ENCODE measurements at places on chromosomes 1 and 21.
A peak's percentile ranks its signal among the peaks of the same experiment; 100 is the strongest.

DNA sequence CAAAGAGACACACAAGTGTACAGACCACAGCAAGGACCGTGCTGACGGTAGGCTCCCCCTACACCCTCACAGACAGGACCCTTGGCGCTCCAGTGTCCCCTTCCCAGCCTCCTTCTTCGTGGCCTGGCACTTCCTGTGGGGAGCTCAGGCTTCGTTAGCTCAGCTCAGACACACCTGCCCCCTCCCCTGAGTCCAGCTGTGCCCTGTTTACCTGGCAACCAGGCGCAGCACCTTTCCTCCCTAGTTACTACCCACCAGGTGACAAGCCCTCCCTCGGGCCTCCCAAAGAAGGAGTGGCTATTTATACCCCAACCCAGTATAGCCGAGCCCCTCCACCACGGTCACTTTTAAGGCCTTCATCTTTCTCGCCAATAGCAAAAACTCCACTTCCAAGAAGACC, 4.7 kb downstream of the CELF3 start:
- DNase-seq: no peak

GRCh38 chr1:30005972-30006619, 717.3 kb downstream of the MATN1 start:
- peak; percentile 14 for DNase-seq

- no peak for DNase-seq
These were observed 9.0 kb downstream of the CFH start for GRCh38 chr1:196660852-196661251.

GRCh38 chr1:188269956-188270355, 1441.2 kb downstream of the PLA2G4A start:
- DNase-seq: peak; percentile 31

DNA sequence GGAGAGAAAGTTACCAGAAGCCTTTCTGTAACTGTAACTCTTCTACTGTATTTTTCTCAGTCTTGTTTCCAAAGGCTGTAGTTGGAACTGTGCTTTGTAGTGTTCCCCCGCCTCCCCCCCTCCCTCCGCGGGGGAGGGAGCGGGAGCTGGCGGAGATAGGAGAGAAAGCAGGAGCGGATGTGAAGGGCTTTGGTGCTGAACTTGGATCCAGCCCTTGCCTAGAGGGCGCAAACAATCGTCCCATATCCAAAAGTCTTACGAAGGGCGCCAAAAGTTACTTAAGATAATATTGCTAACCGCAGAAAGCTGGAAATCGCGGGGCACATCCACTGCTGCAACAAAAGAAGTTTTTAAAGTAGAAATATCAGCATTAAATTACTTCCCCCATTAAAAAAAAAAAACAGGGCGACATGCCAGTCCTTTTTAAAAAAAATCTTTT, 2.4 kb upstream of the NFIA start:
- peak; percentile 44 for DNase-seq

DNA sequence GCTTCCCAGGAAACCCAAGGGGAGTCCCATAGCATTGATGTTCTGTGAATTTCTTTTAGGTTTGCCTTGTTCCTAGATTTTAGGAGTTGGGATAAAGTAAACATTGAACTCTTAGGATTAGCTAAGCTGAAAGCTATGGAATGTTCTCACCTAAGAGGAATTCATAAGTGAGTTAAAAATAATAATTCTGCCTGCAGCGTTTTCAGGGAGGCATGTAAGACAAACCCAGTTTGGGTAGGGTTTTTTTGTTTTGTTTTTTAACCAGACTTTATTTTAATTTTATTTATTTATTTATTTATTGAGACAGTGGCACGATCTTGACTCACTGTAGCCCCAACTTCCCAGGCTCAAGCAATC, 28.9 kb upstream of the CD101 start:
- no peak for DNase-seq

DNA sequence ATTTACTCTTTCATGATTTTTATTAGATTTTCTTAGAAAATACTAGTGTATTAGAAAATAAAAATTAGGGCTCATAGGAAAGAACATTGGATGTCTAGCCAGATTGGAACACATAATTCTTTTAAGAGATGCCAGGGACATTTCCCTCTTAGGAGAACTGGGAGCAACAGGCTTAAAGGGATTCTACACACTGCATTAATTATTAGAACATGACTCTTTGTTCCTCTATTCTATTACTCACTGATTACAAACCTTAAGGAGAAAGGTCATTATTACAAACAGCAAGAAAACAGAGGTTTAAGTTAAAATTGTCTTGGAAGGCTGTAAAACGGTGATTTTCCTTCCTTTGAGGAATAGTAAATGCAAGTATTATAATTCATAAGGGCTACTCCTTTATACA, 32.9 kb upstream of the VAV3 start:
- no peak for DNase-seq

GRCh38 chr1:228198977-228199590, 8.8 kb upstream of the OBSCN start:
- peak; percentile 64 for DNase-seq

- DNase-seq: no peak
These were observed 139.3 kb downstream of the TIAM1 start for GRCh38 chr21:31204801-31205200.

DNA sequence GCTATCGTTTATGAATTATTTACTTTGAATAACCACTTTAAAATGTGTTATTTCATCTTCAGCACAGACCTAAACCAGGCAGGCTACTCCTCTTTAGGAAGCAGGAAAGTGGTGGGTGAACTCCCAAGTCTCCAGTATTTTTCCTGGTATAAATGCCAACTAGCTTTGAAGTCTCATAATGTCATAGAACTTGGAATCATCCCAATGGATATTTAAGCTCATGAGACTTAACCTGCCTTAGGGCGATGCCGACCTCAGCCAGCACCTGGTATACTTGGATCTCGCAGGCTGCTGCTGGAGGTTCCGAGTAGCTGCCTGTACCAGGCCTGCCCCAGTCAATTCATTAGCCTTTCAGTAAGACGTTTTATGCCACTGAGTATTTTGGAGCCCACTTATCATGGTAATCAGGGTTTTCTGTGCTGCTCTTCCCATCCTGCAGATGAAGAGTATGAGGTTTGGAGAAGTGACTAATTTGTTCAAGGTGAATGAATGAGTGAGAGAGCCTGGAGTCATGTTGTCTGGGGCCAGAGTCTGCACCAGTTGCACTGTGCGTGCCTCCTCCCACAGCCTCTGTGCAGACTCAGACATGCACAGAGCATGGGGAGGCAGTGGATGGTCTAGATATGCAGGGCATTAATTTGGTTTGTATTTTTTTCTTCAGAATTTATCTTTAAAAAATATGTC, 34.9 kb downstream of the VANGL1 start:
- DNase-seq: no peak

DNA sequence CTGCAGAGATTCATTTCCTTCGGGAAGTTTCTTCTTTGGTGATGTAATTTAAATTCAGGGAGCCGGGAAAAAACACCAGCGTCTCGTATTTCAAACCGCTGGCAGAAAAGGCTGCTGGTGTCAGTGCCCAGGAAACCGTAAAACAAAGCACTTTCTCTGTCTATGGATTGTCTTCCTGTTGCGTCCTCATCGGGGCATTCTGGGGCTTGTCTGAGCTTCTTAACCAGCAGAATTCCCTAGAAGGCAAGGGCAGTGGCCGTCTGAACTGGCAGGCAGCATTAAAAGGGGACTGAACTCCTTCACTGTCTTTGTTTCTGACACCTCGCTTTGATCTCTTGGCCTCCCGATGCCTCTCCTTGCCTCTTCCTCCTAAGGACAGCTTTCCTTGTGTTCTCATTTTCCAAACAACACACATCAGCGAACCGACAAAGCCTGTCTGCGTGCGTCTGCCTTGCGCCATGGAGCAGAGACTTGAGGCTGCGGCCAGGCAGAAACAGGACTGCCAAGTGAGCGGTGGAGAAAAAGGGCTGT, 391.6 kb upstream of the VAMP3 start:
- peak; percentile 56 for DNase-seq

DNA sequence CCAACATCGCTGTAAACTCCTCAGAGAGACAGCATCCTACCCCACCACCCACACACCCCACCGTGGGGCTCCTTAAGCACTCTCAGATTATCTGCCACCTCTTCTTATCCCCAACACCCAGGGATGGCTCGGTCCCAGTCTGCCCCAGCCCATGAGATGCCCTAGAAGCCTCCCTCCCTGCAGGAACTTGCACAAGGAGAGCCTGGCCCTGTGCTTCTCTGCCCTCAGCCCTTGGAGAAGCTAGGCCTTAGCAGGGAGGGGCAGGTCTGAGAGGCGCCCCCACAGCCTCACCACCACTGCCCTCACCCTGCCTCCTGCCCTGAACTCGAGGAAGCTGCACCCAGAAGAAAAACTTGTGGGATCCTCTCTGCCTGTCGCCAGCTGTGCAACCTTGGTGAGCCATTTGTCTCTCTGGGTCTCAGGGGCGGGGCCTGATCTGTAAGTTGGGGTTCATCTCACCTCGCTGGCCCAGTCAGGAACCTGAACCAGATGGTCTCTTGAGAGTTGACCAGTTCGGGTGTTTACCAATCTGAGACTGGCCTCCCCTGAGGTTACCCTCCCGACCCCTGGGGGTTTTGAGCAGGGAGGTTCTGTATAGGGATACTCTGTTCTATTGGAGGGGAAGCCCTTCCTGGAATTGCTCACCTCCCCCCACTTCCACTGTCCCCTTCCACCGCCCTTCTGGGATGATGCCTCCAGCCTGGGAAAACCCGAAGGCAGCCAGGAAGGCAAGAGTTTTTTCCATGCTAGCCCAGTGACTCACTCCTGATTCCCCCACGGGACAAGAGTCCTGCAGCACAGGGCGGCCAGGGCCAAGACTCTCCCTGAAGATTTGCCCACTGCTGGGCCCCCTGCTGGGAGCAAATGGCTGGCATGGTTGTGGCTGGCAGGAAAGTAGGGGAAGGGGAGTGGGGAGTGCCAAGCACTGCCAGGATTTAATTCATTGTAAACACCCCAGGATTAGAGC, at the start of gene S100A3:
TSS of gene S100A3 (minus strand) at position 537 of the 967 bp plus-strand sequence. CDS start 773 bp downstream, outside the sequence.
- peak; percentile 98 for DNase-seq

DNA sequence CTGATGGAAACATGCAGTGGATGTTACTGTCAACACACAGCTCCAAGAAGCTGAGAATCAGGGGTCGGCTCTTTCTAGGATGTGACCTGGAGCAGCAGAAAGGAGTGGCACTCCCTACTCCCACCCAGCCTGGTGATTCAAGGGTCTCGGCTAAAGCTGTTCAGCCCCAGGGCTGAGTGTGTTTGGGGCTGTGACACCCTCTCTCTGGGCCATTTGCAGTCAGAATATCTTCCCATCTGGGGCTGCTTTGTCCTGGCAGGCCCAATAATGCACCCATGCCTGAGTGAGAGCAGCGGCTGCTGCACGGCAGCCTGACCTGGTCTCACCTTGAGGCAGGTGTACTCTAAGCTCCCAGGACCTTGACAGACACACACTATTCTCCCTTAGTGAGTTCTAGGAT, 52.5 kb upstream of the AJAP1 start:
- DNase-seq: no peak

DNA sequence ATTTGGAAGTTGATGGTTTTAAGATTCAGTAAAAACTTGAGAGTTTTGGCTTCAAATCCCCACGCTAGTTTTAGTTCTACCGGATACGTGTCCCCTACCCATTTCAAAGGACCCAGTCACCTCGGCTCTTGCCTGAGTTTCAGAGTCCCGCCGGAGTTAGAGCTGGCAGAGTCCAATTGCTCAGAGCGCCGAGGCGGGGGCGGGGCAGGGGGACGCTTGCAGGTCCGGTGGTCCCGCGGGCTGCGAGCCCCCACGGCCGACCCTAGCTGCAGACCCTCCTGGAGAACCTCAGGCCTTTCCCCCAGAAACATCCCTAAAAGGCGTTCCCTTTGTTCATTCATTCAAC, 765 bp upstream of the VPS45 start:
- DNase-seq: no peak

DNA sequence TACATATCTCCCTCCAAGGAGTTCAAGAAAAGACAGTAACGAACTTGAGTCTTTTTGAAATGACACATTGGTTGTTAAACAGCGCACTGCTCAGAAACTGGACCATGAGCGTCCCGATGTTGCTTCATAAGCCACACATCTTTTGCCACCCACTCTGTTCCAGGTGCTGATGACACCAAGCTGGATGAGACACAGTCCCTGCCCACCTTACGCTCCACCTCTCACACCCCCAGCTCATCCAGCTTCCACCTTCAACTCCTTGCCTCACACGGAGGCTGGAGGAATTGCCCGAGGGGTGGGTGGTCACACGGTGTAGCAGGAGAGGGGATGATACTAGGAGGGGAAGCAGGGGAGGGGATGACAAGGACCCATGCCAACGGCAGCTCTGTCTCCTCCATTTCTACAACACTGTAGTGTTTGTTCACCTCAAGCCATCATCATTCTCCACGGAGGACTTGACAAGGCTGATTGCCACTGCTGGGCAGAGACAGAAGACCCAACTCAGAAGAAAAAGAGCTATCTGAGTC, 148.5 kb upstream of the TNR start:
- no peak for DNase-seq

DNA sequence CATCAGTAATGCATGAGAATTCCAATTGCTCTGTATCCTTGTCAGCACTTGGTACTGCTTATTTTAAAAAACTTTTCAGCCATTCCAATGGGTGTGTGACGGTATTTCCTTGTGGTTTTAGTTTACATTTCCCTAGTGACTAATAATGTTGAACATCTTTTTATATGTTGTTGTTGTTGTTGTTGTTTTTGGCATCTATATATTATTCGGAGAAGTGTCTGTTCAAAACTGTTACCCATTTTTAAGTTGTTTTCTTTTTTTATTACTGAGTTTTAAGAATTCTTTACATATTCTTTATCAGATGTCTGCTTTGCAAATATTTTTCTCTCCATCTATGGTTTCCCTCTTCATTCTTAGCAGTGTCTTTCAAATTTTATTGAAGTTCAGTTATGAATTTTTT, 231.1 kb upstream of the POU3F1 start:
- no peak for DNase-seq

GRCh38 chr1:232600424-232601258, 29.3 kb downstream of the SIPA1L2 start:
- peak; percentile 38 for DNase-seq

- DNase-seq: peak; percentile 47
These were observed at the start of gene RGL1 for GRCh38 chr1:183804916-183805841. TSS of gene RGL1 (plus strand) at chr1:183805120. CDS start at chr1:183805298, 178 bp downstream.

DNA sequence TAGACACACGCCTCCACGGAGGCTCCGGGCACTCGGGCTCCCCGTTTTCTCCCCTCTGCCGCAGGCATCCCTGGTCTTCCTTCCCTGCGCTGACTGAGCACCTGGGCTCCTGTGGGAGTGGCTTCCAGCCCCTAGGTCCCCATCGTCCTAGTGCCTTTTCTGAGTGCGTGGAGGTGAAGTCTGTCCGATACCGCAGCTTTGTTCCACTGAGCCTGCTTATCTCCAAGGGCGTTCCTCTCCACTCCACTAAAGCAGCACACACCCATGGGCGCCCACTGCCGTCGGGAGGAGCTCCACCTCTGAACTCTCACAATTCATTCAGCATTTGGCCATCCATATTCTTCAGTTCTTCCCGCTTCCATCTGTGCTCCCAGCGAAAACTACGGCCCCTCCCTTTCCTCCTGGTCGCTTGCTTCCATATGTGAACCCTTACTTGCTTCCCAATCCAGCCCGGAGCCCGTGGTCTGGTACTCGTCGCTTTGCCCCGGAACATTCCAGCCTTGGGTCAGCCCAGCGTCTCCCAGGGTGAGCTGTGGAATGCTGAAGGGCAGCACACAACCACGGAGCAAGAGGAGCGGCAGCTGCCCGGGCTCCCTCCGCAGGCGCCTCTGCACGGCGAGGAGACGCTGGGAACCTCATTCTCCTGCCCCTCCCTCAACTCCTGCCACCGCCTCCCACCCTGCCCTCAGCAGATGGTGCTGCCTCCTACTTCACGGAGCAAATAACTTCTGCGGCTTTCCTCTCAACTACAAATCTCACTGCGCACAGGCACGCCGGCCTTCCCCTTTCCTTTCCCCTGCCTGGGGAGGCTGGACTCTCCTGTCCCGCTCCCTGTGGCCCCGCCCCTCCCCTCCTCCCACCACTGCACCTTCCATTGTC, 27.5 kb downstream of the ATP8B2 start:
- DNase-seq: no peak

GRCh38 chr1:116493484-116494352, 77.1 kb downstream of the CD58 start:
- no peak for DNase-seq
